ENCODE measurements at places on chromosomes 5 and 9.
A peak's percentile ranks its signal among the peaks of the same experiment; 100 is the strongest.

- peak; percentile 8 for DNase-seq
These were observed 15.4 kb downstream of the IL9 start for GRCh38 chr5:135880278-135880677.

- no peak for DNase-seq
These were observed 9.1 kb upstream of the AK3 start for GRCh38 chr9:4750023-4750673.

DNA sequence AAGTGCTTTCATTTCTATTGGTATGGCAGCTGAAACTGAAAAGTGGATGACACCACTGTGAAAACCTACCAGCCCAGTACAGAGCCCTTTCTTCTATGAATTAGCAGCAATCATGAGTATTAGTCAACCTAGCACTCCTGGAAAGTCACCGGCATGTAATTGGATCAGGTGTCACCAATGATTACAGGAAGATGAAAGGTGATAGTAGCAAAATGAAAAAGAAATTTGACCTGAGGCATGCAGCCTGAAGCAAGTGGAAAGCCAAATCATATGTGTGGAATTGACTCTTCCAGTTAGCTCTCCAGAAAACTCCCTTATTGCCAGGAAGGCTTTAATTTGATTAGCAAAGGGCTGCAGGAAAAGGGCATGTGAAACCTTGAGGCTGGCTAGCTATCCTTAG, 81.2 kb upstream of the NAA35 start:
- DNase-seq, result no peak

- DNase-seq, result no peak
These were observed 96.9 kb downstream of the OLFM1 start for GRCh38 chr9:135184181-135185053.

DNA sequence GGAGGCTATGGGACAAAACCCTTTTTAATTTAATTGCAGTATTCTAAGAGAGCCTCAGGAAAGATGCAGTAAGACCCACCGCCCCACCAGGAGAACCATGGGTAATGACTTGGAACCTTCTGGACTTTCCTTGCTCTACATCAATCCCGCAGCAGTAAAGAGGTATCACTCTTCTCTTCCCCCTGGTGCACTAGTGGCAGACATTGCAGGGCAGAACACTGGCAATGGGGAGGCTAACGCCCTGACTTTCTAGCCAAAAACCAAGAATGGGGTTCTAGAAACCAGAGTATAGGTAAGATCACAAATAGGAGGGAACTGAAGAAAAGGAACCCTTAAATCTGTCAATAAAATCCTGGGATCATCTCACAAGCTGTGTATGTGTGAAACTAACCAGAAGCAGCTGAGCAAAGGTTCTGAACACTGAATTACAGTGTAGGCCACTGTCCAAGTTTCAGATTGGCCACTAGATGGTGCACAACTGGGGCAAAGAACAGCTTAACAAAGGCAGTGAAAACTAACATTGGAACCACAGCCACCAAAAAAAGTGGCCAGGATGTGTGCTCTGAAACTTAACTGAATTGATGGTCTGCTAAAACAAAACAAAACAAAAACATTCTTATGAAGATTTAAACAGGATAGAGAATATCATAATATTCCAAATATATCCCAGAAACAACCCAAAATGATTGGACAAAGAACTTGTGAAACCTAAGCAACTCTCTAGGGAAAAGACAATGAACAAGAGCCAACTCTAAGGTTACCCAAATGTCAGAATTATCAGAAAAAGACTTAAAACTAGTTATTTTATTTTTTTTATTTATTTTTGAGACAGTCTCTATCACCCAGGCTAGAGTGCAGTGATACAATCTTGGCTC, 6.6 kb upstream of the FAM151B start:
- DNase-seq, result peak; percentile 21

DNA sequence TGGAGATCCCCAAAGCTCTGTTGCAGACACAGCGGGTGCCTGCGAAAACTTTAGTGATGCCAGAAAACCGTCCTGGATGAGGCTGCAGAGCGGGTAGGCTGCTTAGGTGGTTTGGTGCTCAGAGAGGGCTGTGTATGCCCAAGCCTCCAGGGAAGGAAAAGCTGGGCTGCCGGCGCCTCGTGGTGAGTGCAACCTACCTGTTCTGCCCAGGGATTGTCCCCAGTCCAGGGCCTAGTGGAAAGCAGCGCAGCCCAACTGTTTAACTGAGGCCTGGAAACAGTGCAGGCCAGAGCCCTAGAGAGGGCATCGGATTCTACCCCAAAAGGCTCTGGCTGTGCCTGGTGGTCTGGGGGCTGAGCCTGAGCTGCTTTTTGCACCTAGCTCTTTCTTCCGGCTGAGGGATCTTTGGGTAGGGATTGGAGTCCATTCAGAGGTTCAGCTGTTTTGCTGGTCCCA, 2.8 kb downstream of the LMX1B start:
- no peak for DNase-seq
